Tibial artery (tissue), 4 donors: ENCODE measurements at places on chromosomes 4 and X.

DNA sequence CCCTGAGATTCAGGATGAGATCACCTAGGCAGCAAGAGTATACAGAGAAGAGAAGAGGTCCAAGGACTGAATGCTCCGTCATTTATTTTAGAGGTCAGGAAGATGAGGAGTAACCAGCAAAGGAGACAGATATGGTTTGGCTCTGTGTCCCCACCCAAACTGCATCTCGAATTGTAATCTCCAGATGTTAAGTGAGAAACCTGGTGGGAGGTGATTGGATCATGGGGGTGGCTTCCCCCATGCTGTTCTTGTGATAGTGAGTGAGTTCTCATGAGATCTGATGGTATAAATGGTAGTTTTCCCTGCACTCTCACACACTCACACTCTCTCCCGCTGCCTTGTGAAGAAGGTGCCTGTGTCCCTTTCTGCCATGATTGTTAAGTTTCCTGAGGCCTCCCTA, 60.8 kb downstream of the MID1IP1 start:
- no peak for DNase-seq
- peaks cover 4% of the 10 kb centered on the region for H3K4me1 ChIP-seq
- H3K27me3 ChIP-seq = no peaks in the 10 kb centered on the region
- H3K4me3 ChIP-seq = no peak overlapping the region
- no peak overlapping the region for H3K27ac ChIP-seq

- H3K27ac ChIP-seq = peak overlapping the region; percentile 88
- DNase-seq = no peak
- H3K27me3 ChIP-seq = no peaks in the 10 kb centered on the region
- H3K4me3 ChIP-seq = no peak overlapping the region
- H3K4me1 ChIP-seq = peaks cover 54% of the 10 kb centered on the region
Measured at GRCh38 chr4:57116245-57116644, 6.1 kb upstream of the IGFBP7 start.

DNA sequence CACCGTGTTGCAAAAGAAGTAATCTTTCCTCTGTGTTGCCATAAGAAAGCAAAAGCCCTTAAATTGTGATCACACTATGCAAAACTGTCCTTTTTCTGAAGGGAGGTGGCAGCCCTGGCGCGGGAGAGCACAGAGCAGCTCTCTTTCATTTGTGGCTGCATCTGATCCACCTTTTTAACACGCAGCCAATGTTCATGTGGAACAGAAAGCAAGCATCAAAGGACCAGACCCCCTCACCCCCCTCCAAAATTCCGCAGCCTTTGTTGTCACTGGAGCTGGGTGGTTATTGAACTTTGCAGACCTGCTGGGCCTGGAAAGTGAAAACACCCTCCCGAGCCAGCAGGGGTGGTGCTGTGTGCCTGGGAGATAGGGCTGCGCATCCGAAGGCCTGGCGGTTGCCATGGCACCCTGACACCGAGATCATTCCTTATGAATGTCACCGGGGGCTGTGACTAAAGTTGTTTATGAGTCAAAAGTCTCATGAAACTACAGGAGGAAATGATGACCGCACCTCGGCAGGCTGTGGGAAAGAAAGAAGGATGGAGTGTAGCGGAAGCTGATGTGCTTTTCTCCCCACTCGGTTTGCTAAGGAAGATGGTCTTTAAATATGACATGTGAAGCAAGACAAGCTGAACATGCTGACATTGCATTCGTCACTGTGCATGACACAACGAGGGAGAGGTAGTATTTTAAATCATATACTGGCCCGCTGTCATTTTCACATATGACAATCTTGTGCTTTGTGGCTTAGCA, 367.4 kb downstream of the UNC5C start:
- H3K27ac ChIP-seq = no peak overlapping the region
- no peak for DNase-seq
- peaks cover 29% of the 10 kb centered on the region for H3K36me3 ChIP-seq
- no peaks in the 10 kb centered on the region for H3K27me3 ChIP-seq

DNA sequence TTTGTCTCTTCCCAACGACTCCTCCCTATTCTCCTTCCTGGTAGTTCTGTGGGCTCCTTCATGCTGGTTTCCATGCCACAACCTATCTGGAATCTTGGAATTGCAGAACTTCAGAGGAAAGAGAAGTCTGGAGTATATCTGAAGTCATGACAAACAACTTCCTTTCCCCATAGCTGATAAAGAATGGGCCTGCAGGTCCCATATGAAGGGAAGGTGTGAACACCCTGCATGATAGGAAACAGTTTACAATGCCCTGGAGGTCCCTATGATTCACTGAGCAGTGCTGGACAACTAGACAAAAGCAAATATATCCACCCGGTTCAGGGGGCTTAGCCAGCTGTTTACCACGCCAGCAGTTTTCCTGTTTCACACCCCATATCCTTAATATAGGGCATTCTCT, 19.4 kb downstream of the FAM9C start:
- DNase-seq = no peak
- H3K36me3 ChIP-seq = no peaks in the 10 kb centered on the region
- H3K27ac ChIP-seq = no peak overlapping the region
- H3K27me3 ChIP-seq = no peaks in the 10 kb centered on the region
- no peak overlapping the region for H3K4me3 ChIP-seq

- no peaks in the 10 kb centered on the region for H3K36me3 ChIP-seq
- H3K4me1 ChIP-seq = no peaks in the 10 kb centered on the region
- DNase-seq = no peak
Measured at GRCh38 chrX:1507511-1508463, 29.2 kb downstream of the P2RY8 start.
